ENCODE measurements at places on chromosomes 4 and X.

DNA sequence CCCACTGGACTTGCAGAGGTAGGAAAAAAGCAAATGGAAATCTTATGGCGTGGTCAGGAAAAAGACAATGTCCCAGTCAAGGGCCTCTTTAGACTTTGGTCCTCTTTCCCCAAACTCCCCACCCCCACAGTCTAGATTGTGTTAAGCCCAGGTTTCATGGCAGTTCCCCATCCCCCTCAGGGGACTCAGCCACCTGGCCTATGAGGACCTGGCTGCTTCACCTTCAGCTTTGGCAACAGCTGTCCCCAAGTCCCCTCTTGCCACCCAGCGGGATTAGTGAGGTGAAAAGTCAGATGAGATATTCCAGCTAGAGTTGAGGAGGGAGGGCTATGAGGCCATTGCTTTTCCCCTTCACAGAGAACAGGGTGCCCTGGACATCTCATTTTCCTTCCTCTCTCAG lies 457 bp downstream of the RIPPLY1 start:
- DNase-seq: no peak

DNA sequence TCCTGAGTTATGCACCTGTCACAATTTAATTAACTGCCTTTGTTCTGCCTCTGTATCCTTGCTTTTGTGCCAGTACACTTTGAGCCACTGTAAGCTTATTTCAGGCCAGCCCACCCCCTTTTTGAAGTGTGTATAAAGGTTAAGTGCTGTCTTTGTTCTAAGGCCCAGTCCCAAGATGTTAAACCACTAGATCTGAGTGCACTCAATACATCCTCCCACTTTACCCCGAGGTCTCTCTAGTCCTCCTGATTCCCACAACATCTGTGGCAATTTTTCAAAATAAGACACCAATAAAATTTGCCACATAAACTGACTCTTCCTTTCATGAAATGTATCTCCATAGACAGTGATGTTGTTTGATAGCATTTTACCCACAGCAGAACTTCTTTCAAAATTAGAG lies 124.1 kb upstream of the SPIN4 start:
- DNase-seq: no peak

- no peak for DNase-seq
Measured at GRCh38 chr4:150609131-150609530, 27.2 kb downstream of the MAB21L2 start.

- DNase-seq: no peak
Measured at GRCh38 chrX:130118441-130119311, 8.4 kb upstream of the ELF4 start.

DNA sequence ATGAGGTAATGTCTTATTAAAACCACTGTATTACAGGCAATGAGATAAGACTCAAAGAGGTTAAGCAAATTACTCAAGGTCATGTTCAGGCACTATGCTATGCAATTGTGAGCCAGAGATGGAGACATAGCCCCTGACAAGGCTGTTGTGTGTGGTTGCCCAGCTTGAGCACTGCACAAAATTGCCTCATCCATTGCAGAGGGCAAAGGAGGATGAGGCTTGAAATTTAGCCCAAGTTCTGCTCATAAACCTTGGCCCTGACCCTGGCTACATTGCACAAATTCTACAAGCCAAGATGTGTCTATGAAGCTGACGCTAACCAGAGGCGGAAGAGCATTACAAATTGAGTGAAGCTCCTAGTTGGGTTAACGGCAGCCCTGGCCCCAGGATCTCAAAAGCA lies 65.6 kb upstream of the PGM2 start:
- no peak for DNase-seq

GRCh38 chr4:127604949-127605709 lies 27.6 kb upstream of the INTU start:
- DNase-seq: no peak

GRCh38 chr4:86927843-86928395 lies 6.9 kb upstream of the AFF1 start:
- DNase-seq: no peak

- DNase-seq: no peak
Measured at GRCh38 chrX:10387011-10387410, 230.2 kb downstream of the CLCN4 start.

DNA sequence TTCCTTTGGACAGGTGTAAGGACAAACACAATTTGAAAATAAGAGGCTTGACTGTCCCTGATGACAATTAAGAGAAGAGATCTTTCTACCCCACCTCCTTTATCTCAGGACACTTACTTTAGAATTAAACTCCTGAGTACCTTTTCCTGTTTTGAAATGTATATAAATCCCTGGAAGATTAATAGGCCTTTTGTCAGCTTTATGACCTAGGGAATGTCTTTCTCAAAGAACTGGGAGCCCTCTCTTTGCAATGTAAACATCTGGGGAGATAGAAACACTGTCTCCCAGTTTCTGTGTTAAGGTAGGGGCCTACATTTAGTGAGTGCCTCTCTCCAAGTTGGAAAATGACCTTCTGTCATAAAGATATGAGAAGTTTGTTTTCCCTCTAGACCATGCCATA lies 31.7 kb downstream of the AGA start:
- no peak for DNase-seq

GRCh38 chr4:1164040-1164439 lies 8.3 kb downstream of the SPON2 start:
- no peak for DNase-seq

DNA sequence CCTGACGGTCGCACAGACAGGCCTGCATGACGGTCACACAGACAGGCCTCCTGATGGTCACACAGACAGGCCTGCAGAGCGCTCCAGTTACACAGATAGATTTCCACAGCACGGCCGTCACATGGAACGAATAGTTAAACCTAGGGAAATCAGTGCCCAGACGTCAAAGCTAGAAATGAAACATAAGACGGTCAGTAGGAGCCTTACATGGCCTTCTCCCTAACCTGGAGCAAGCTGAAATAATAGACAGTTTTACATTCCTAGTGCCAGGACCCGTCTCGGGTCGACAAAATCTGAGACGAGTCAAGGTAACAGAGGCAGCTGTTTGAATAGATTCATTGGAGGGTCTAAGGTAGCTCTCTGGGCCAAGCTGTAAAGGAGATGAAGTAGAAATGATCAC lies 126.9 kb downstream of the MTNR1A start:
- DNase-seq: no peak

DNA sequence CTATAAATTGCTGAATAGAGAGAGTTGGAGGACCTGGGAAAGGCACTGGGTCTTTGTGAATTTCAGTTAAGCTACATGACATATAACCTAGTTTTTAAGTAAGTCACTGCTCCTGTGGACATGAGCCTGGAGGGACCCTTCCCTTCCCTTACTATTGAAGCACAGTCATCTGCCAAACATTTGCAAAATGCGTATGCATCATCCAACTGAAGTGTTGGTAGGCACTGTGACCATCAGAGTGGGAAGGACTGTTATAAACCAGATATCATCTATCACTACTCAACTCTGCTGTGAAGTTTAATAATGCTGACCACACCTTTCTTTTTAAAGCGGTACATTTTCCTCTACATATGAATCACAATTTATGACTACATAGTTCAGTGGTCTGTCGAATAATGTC lies 5.2 kb downstream of the GABRA3 start:
- no peak for DNase-seq

GRCh38 chr4:74656596-74656995 lies 137.7 kb downstream of the BTC start:
- no peak for DNase-seq

- no peak for DNase-seq
Measured at GRCh38 chr4:52861171-52861823, 820 bp upstream of the RASL11B start.

- DNase-seq: no peak
Measured at GRCh38 chr4:518569-519083, 19.6 kb downstream of the PIGG start.

- DNase-seq: no peak
Measured at GRCh38 chrX:38211891-38212635, 8.6 kb downstream of the SRPX start.

DNA sequence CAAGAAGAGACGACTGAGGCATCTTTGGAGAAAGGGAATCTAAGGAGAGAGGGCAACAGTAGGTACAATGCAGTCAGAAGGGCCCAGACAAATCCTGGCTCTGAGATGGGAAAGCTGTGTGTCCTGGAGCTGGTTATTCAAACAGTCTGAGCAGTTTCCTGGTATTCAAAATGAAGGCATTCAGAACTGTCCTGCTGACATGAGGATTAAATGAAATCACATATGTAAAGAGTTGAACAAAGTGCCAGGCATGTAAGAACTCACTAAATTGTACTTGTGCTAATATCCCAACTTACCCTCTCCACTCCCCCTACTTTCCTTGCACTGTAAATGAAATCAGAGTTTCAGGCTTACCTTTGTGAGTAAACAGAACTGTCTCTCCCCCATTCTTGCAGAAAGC lies 60.9 kb upstream of the LDB2 start:
- DNase-seq: no peak

DNA sequence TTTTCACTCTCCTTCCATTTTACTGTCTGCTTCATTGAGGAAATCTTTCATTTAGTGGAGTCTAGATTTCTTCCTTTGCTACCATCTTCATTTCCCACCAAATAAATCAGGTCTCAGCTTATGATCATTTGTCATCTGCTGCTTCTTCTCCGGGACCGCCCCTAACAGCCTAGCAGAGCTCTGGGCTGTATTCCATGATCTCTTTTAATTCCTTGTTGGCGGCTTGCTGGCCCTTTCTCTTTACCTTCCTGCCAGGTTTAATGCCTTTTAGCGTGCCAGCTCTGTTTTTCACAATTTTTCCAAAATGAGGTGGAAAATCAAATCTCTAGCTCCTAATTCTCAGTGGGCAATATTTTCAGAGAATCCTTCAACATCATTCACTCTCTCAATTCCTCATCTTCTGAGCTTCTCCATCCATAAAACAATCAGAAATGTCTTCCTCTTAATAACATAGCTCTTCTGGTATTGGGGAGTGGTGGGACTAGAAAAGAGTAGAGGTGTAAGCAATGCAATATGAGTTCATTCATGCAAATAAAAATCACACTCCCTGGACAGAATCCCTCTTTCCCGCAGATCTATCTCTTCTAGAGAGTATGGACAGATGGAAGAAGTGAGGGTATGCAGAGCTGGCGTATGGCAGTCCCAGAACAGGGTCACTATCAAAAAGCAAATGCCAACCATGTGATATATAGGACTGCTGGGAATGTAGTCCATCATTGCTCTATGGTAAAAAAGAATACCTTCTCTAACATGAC lies 491.3 kb downstream of the KCNIP4 start:
- DNase-seq: no peak

DNA sequence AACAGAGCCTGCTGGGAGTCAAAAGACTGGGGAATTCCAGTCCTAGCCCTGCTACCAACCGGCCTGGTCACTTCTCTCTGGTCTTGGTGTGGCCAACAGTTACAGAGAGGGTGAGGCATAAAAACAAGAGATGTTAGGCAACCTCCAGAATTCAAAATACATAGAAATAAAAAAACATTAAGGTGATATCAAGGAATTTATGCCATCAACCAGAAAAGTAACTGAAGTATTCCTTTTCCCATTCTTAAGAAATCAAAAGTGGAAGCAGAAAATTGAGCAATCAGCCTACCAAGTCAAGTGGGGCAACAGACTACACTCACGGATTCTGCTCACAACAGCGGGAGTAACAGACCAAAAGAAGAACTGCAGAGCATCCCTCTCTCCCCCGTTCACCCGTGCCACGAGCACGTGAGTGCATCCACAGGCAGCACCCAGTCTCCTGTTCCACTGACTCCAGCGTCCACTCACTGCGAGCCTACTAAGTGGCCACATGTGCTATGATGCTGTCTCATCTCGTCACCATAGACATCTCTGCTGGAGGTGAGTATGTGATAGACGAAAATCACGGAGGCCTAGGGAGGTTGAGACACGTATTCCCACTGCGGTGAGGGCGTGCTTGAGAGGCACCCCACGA lies 29.3 kb downstream of the AFAP1 start:
- no peak for DNase-seq
